ENCODE measurements at places on chromosomes 13 and 19.

- DNase-seq = no peak
Measured at GRCh38 chr19:3274942-3275582, 50.6 kb downstream of the CELF5 start.

GRCh38 chr13:104683789-104684188 is 1617.6 kb upstream of the SLC10A2 start:
- DNase-seq = no peak

GRCh38 chr19:1760020-1760419 is 6.7 kb downstream of the ONECUT3 start:
- no peak for DNase-seq

DNA sequence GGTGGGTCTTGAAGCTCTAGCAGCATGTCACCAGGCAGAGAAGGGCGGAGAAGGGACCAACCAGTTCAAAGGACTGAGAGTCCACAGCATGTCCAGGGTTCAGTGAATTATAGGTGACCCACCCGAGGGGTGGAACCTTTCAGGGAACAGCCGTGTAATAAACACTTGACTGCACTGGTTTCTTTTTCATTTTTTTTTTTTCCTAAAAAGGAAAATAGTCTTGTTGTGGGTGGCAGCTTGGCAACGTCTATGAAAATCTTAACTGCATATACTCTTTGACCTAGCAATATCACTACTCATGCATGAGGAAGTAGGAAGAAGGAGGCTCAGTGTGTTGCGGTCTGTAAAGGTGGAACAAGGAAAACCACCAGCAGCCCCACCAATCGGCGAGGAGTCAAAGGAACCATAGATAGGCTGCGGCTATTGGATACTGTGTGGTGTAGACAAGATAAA is 13.0 kb upstream of the MYH14 start:
- peak; percentile 83 for DNase-seq

DNA sequence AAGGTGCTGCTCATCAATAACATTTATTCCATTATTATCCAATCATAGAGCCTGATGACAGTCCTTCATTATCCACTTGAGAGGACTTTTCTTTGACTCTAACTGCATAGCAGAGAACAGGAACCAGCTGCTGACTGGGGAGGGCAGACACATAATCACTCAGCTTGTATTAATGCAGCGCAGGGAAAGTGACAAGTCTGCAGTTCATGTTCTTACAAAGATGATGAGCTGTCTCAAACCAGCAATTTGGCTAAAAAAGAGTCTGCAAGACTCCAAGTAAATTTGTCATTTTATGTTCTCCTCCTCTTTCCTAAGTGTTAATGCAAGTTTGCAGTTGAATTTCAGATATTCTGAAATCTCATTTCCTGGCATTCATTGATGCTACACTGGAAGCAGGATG is 40.0 kb upstream of the CBY2 start:
- DNase-seq = no peak

GRCh38 chr13:27274631-27275030 is 4.0 kb downstream of the RASL11A start:
- DNase-seq = no peak

GRCh38 chr13:101965096-101965495 is 436.8 kb downstream of the FGF14 start:
- DNase-seq = no peak

DNA sequence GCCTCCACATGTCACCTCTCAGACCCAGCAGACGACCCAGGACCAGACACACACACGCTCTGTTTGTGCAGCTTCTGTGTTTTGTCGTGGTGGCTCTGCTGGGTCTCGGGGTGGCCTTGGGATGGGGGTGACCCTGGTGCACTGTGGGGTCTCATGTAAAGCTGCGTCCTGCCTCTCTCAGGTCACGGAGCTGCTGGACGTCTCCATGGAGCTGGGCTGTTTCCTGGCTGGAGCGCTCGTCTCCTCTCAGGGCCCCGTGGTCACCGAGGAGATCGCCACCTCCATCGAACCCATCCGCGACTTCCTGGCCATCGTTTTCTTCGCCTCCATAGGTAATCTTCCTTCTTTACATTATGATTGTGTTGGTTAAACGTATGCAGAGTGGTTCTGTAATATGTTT is 45.4 kb upstream of the TFDP1 start:
- no peak for DNase-seq

DNA sequence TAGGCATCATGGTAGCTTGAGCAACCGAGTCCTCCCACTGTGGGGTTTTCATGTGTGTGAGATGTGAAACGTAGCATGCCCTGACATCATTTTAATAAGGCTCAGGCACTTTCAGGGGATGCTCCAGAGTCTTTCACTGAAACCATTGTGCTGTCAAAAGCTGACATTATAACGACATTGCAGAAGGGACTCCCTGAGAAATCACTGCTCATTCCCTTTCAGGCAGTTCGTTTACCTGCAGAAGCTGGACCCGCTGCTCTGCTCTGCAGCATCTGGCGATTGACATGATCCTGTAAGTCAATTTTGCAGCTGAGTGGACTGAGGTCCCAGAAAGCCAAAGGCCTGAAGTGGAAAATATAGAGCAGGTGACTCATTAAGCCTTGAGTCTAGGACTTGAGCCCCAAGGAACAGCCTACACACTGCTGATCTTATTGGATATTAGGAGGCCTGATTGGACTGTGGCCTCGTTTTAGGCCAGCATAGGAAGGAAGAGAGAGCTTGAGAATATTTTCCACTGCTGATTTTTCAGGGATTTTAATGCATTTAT is 54.0 kb upstream of the CNMD start:
- no peak for DNase-seq
